ENCODE measurements at places on chromosomes 12 and 14. TPM values are rescaled to one million over a fixed set of nuclear protein-coding genes. Genes with fewer than 3 reads are reported as not detected.

GRCh38 chr14:22598896-22599244, 770 bp downstream of the ABHD4 start:
- no peak for DNase-seq

- DNase-seq: no peak
Observed at GRCh38 chr14:68551045-68551683, 241.7 kb downstream of the ZFP36L1 start.

GRCh38 chr12:29667011-29667410, 116.7 kb downstream of the TMTC1 start:
- no peak for DNase-seq

DNA sequence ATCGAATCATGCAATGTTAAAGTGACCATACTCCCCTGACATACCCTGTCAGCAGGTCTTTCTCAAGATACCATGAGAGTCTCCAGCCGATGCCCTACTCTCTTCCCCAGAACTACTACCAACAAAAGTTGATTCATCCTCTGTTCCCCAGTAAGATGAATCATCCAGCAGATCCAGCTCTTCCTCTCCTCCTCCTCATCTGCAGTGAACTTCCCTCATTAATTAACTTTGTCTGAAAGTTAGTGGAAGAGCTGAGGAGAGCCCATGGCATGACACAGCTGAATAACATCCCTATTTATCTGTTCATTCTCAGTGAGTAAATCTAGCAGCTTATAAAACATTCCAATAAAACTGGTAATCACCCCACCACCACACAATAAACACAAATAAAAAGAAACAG, 213.4 kb downstream of the EGLN3 start:
- DNase-seq: no peak

SLC6A13 gene
- 0.39 TPM for total RNA-seq

- peak; percentile 95 for DNase-seq
Observed at GRCh38 chr12:75908961-75909605, 122.5 kb downstream of the PHLDA1 start.

DNA sequence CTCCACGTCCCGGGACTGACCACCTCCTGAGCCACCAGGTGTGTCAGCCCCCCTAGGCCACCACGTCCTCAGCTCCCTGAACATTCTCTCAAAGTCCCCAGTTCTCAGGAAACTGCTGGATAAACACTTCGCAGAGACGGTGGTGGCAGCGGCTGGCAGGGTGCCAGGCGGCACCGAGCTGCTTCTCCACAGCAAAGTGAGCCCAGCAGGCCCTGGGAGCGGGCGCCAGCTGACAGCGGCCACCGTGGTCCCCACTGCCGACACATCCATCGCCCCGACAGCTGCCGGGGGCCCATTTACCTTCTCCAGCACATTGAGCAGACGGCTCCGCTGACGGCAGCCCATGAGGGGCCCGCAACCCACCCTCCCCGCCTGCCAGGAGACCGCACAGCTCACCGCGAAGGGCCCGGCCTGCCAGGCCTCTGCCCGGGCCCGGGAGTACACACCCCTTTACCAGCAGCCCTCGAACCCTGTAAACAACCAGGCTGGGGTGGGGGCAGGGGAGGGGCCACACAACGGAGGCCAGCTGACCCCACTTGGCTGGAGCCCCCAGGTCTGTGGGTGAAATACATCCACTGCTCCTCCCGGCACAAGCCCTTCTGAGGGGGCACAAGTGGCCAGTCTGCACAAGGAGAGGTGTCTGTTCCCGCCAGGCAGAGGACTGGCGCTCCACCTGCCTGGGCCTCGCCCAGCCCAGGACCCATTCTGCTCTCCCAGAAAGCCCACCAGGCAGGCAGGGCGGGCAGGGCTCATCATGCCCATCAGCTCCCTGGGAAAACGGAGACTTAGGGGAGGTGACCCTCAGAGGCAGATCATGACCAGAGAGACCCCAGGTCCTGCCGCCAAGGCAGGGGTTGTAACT, 10.5 kb downstream of the AKT1 start:
- DNase-seq: no peak

KERA gene
- total RNA-seq: 4.8 TPM

GRCh38 chr12:41772478-41772877, 372.2 kb downstream of the GXYLT1 start:
- no peak for DNase-seq

DNA sequence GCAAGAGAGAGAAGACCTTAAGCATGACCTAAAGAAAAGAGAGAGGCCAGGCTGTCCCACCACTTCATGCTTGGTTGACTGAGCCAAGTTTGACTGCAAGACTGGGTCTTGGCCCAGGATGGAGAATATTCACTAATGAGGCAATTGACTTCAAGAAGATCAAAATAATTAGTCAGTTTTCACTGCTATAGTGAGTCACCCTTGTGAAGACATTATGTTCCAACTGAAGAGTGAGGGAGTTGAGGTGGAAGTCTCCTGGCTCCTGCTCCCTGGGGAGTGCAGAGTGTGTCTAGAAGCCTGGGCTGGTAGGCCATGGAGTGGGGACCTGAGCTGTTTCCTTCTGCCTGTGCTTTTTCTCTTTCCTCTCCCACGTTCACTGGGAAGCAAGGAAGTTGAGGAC, 117.6 kb downstream of the CACNA1C start:
- no peak for DNase-seq

DNA sequence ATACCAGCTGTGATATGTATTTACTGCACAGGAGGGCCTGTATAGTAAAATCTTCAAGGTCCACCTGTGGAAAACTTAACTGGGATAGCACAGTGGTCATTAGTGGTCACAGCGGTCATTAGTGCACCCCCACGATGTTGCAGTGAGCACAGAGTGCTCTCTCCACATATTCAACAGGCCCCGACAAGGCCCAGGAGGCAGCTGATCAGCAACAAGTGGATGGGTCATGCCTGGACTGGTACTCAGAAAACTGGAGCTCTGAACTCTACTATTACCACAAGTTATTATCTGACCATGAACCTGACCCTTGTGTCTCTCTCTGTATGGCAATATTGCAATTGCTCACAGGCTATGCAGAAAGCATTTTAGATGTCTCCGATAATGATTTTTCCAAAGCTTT, 129.5 kb downstream of the SLC35F4 start:
- no peak for DNase-seq

RPL10L gene
- not detected for total RNA-seq

DNA sequence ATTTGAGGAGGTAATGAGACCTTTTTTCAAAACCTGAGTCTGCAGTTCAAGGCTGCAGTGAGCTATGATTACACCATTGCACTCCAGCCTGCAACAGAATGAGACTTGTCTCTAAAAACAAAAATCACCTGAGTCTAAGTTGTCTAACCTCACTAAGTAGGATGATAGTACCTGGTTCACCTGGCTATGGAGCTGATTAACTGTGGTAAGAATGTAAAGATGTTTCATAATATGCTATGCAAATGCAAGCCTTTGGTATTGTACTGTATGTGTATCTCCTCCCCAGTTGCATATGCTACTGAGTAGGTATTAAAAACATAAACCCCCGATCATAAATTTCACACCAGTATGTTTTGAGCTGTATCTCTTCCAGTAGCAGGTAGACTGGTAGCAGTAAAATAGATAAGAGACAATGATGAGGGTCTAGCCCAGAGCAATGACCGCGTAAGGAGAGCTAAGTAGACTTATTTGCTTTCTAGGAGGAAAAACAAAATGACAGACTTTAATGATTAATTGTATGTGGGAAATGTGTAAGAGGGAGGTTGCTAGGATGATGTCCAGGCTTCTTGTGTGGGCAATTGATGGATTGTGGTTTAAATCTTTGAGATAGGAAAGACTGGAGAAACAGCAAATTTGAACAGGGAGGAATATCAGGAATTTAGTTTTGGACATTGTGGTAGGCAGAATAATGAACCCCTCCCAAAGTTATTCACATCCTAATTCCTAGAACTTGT, 41.6 kb upstream of the EGLN3 start:
- no peak for DNase-seq

GRCh38 chr12:113684053-113684907, 212.6 kb upstream of the LHX5 start:
- DNase-seq: no peak

LRTM2 gene
- total RNA-seq: 0.20 TPM

DNA sequence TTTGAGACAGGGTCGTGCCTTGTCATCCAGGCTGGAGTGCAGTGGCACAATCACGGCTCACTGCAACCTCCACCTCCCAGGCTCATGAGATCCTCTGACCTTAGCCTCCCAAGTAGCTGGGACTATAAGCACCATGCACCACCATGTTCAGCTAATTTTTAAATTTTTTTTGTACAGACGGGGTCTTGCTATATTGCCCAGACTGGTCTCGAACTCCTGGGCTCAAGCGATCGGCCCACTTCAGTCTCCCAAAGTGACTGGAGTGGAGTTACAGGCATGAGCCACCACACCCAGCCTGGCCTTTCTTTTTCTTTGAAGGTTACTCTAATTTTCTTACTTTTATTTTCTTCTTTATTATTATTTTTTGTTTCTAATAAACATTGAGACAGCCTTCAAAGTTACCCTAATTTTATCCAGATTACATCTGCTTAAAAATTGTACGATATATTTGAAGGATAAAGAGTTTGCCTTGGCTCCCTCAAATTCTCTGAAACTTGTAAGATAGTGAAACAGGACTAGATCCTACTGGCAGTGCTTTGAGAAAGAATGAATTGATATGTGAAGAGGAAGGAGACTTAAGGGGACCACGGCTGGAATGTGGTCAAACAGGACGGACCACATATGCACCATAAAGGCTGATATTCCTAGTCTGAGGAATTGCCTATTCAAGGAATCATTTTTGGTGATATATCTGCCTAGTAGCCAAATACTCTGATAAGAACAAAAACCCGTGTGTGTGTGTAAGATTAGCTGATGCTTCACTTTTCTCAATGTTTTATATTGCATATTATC, 14.1 kb upstream of the SINHCAF start:
- no peak for DNase-seq

DNA sequence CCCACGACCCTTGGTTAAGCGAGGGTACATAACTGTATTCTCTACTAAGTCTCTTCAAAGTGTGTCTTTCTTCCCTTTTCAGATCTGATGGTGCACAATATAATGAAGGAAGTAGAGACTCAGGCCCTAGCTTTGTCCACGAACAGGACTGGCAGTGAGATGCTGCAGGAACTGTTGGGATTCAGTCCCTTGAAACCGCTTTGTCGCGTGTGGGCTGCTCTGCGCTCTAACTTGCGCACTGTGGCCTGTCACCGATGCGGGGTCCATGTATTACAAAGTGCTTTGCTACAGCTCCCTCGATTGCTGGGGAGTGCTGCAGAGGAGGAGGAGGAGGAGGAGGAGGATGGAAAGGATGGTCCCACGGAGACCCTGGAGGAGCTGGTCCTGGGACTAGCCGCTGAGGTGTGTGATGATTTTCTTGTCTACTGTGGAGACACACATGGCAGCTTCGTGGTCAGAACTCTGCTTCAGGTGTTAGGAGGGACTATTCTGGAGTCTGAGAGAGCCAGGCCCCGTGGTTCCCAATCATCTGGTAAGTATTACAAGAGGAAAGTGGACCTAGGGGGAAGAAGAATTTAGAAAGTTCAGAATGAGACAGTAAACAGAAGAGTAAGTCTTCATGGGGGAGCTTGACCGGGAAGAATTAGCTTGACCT, 803 bp downstream of the NOP9 start:
- no peak for DNase-seq

DNA sequence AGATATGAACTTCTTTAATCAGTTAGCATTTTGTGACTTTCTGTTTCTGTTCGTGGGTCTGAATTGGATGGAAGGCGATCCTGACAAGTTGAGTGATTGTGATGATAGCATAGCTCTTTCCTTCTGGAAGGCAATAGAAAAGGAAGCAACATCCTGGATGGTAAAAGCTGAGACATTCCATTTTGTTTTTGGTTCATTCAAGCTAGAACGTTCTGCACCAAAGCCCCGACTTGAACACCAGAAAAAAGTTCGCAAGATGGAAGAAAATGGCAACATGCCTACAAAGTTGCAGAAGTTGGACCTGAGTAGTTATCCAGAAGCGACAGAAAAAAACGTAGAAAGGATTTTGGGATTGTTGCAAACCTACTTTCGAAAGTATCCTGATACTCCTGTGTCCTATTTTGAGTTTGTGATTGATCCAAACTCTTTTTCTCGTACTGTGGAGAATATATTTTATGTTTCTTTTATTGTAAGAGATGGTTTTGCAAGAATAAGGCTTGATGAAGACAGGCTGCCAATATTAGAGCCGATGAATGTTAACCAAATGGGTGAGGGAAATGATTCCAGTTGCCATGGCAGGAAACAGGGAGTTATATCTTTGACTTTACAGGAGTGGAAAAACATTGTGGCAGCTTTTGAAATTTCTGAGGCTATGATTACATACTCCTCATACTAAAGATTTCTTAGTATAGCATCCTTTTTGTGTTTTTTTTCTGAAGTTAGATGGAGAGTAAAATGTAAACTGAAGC, 896 bp downstream of the EID3 start:
- peak; percentile 43 for DNase-seq

DNA sequence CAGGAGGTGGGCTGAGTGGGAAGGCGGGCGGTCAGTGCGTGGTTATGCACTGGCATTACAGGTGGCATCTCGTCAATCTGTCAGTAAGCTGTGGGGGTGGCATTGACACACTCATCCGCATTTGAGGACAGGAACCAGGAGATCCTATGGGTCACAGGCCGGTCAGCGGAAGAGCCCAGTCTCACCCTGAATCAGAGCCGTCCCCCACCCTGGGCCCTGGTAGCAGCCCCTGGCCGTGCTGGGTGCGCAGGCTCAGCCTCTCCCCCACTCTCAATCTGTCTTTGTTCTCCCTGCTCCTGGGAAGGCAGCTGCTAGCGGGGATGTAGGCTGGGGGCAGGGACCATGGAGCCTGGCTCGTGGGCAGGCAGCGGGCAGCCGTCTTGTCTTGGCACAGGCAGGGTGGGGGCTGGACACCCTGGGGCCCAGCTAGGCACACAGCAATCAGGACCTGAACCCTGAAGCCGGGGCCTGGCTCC, 5.1 kb downstream of the INF2 start:
- no peak for DNase-seq

- peak; percentile 7 for DNase-seq
Observed at GRCh38 chr12:105659355-105660075, 329.0 kb downstream of the C12orf75 start.

DNA sequence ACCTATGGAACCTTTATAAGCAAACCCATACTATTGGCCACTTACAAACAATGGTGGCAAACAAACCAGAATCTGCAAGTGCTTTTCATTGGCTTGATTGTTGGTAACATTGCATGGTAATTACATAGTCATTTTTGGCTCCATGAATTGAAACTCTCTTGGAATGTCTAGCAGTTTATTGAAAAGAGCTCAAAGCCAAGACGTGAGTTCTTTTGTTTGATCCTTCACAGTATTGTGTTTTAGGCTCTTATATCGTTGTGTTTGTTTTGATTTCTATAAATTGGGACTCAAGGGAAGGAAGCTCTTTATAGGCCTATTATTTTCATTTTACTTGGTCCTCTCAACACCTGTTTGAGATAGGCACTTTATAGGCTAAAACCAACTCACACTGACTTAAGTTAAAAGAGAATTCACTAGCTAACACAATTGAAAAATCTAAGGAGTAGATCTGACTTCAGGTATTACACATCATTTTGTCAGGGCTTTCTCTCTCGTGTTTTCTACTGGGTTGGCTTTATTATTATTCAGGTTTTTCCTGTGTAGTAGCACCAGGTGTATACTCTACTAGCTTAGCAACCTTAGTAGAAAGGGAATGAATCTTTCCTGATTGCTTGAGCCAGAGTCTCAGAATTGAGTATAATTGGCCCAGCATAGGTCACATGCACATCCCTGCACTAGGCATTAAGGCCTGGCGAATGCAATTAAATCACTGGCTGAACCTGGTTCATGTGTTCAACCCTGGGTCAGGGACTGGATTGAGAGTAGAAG, 341.4 kb downstream of the RAD51B start:
- peak; percentile 46 for DNase-seq

BICDL1 gene
- 22.5 TPM for total RNA-seq

GRCh38 chr12:71107936-71108335, 49.9 kb downstream of the TSPAN8 start:
- DNase-seq: peak; percentile 79

Data from skin of body (tissue), 3 donors.